ENCODE measurements at places on chromosomes 5 and 9.

DNA sequence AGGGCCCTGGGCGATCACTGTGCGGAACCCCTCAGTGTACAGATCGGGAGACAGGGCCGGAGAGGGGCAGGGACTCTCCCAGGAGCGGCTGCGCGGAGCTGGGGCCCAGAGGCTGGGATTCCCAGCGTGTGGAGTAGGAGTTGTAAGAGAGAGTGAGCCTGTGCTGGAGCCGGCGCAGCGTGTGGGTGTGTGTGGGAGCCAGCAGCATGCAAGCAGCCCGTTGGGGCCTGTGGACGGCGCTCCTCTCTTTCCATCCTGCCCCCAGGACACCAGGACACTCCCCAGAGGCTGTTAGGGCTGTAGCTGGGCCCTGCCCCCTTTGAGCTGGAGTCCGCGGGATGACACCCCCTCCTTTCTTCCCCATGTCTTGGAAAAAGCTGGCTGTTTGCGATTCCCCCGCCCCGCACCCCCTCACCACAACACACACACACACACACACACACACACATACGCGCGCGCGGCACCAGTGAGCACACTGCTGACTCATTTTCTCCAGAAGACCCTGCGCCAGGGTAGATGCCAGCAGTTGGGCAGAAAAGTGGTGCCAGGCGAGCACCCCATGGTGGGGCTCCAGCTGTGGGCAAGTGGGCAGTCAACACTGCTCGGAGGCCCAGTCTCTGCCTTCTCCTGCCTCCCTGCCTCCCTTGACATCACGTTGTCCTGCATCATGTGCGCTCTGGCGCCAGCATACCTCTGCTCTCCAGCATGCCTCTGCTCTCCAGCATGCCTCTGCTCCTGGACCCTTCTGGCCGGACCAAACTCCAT, 1.5 kb downstream of the COL27A1 start:
- DNase-seq: no peak

- no peak for DNase-seq
Observed at GRCh38 chr9:117546894-117547678, 132.2 kb upstream of the ASTN2 start.

DNA sequence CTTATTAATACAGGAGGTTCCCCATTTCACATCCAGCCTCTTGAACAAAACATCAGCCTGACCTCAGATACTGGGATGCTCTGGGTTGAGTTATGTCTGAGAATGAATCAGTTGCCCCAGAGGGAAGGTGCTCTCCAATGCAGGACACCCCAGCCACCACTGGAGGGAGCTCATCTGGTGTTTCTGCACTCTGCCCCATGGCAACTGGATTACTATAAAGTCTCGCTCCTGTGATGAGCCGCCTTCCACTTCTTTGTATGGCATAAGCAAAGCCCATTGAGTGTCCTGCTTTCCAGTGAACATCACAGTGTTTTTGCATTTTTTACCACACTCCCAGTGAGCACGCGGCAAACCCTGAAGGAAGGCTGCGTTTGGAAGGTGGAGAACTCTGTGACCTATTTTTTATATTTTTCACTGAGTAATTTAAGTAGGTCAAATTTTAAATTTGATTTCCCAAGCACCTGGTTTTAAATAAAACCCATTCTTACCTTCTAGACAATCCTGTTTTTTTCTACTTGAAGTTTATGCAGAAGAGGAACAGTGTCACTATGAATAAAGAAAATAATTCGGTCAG, 176.9 kb upstream of the WWC1 start:
- DNase-seq: no peak

GRCh38 chr9:126150411-126151030, 176.1 kb upstream of the MVB12B start:
- no peak for DNase-seq

DNA sequence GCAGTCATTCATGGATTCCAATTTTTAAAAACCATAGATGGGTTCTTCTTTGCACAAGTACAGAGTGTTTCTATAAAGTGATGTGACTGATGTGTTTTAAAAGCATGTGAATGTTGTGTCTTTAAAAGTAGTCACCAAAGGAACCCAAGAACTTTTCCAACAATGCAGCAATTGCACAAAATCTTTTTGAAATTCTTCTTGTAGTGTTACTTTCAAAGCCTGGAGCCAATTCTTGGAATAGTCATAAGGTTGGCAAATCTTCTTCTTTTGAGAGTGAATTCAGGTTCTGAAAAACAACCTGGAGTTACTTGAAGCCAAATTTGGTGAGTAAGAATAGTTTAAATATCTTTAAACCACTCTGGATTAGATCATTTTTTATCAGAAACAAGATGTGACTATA, 10.5 kb downstream of the GRAMD2B start:
- DNase-seq: no peak

- DNase-seq: no peak
Observed at GRCh38 chr5:179798144-179798770, 4.5 kb downstream of the LTC4S start.

- no peak for DNase-seq
Observed at GRCh38 chr9:77935974-77936373, 95.6 kb downstream of the GNAQ start.

DNA sequence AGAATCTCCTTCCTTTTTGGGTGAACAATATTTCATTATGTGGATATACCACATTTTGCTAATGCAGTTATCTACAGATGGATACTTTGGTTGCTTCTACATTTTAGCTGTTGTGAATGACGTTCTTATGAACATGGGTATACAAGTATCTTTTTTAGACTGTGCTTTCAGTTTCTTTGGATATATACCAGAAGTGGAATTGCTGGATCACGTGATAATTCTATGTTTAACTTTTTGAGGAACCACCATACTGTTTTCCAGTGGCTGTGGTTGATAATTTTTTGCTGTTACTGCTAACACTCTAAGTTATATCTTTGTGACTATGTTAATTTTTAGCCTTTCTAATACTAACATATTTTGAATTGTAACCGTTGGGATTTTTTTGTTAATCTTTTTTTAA, 12.5 kb downstream of the WDR70 start:
- DNase-seq: no peak

DNA sequence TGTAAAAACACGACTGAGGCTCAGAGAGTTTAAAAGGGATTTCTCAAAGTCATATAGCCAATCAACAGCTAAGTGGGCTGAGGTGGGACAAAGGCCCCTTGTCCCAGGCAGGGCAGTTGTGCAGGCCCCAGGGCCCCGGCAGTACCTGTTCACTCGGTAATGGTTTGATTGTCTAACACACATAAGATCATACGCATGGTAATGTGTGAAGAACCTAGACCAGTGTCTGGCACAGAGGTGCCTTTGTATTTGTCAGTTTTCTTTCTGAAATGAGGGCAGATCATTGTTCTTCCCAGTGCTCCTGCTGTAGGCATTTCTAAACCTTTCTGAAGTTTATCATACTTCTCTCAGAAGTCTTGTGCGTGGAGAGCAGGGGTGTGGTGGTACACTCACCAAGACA, 66.8 kb downstream of the IPPK start:
- no peak for DNase-seq

DNA sequence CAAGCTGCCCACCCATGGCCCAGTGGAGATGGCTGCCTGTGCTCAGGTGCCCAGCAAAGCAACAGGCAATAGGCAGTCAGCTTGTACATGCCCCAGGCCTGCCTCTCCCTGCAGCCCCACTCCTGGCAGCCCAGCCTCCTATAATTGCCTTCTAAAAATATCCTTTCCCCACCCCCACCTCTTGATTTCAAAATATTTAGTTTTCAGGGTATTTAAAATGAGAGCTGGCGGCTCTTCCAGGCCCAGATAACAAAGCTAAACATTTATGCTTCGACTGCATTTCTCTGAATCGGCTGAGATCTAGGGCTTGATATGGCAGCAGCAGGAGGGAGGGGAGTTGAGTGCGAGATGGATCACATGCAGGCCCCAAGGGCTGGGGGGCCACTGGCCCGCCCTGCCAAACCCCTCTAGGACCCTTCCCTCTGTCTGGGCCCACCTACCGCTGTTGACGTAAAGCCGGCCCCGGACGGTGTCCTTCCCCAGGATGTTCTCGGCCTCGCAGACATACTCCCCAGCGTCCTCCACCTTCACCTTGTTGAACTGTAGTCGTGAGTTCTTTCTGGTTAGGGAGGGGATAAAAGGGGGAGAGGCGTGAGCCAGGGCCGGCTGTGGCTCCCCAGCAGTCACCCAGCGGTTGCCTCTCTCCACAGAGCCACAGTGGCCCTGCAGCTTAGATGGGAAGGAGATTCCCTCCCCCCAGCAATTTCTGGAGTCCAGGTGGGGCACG, 85.0 kb downstream of the PSD2 start:
- no peak for DNase-seq

Measured in activated CD4-positive, CD25-positive, alpha-beta regulatory T cell (primary cell).